Stimulated activated CD4-positive, alpha-beta T cell treated with anti-CD3 and anti-CD28 coated beads, Interleukin-12 subunit alpha, Interleukin-12 subunit beta, amount 100 ng/mL, for 48 hours (primary cell): ENCODE measurements at places on chromosomes 6 and 20.

- no peak for DNase-seq
Measured at GRCh38 chr6:154448448-154449096, 61.9 kb downstream of the CNKSR3 start.

GRCh38 chr6:72032086-72032485 lies 145.7 kb downstream of the RIMS1 start:
- no peak for DNase-seq

DNA sequence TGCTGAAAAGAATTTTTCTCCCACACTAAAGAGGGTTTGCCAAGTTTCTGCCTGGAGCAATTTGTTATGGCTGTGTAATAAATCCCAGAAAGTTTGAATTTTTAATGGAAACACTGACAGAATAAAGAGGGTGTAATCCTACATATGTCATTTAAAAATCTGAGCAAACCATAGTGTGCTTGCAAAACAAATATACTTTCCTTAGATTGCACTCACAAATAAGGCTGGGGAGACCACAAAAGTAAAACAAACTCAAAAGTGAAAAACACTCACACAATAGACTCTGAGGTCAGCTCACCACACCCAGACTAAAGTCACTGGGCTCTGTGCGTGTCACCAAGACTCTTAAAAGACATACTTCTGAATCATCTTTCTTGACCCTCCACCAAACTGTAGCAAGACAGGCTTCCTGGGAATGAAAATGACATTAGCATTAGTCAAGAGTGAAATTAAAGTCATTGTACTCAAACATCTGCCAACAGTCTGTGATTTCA lies 4.8 kb upstream of the ATXN1 start:
- peak; percentile 31 for DNase-seq

- DNase-seq: no peak
Measured at GRCh38 chr20:48958743-48959142, 37.2 kb downstream of the ARFGEF2 start.

DNA sequence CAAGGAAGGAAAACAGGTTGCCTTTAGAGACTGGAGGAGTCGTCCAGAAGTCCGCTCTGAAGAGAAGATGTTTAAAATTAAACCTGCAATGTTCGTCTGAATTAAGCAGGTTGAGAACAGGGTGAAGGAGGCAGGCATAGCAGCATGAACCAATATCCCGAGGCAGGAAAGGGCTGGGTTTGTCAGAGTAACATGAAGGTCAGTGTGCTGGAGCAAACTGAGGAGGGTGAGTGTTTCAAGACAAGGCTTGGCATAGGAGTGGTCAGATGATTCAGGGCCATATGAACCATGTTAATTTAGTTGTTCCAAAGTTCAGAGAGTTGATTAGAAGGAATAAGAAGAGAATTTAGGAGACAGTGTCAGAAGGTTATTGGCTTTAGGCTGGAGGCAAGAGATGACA lies 93.3 kb downstream of the UTRN start:
- no peak for DNase-seq

GRCh38 chr6:116248577-116248976 lies 5.3 kb downstream of the TSPYL4 start:
- DNase-seq: no peak

- no peak for DNase-seq
Measured at GRCh38 chr20:50056951-50057713, 55.8 kb downstream of the UBE2V1 start.

- DNase-seq: no peak
Measured at GRCh38 chr6:134373282-134373922, 55.5 kb upstream of the SGK1 start.

DNA sequence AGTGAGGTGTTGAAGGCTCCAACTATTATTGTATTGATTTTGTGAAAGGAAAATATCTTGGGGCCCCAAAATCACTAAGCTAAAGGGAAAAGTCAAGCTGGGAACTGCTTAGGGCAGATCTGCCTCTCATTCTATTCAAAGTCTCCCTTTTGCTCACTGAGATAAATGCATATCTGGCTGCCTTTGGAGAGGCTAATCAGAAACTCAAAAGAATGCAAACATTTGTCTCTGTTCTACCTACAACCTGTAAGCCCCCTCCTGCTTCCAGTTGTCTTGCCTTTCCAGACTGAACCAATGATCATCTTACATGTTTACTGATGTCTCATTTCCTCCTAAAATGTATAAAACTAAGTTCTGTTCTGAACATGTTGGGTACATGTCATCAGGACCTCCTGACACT lies 125.9 kb downstream of the HTR1B start:
- DNase-seq: no peak

DNA sequence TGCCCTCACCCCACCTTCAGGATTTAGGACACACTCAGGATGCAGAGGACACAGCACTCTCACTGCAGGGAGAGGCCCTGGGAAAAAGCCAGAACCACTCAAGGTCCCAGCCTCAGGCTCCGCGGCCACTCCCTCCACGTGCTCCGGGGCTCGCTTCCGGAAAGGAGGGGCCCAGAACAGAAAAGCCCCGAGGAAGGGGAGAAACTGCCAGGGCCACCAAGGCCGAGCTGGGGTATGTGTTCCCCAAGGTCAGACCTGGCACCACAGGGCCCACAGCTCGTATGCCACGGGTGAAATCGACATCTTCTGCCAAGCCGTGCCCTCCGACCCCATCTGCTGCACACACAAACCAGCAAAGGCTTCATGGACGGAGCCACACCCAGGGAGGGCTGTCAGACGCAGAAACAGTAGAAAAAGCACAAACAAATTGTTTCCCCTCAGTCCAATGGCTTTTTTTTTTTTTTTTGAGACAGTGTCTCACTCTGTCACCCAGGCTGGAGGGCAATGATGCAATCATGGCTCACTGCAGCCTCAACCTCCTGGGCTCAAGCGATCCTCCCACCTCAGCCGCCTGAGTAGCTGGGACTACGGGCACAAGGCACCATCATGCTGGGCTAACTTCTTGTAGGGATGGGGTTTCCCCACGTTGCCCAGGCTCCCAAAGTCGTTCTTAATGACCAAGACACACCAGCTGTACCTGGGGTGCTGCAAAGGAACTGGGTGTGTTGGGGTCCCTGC lies 33.4 kb downstream of the SLC2A4RG start:
- DNase-seq: no peak

GRCh38 chr6:139919107-139920026 lies 544.9 kb upstream of the CITED2 start:
- DNase-seq: no peak

DNA sequence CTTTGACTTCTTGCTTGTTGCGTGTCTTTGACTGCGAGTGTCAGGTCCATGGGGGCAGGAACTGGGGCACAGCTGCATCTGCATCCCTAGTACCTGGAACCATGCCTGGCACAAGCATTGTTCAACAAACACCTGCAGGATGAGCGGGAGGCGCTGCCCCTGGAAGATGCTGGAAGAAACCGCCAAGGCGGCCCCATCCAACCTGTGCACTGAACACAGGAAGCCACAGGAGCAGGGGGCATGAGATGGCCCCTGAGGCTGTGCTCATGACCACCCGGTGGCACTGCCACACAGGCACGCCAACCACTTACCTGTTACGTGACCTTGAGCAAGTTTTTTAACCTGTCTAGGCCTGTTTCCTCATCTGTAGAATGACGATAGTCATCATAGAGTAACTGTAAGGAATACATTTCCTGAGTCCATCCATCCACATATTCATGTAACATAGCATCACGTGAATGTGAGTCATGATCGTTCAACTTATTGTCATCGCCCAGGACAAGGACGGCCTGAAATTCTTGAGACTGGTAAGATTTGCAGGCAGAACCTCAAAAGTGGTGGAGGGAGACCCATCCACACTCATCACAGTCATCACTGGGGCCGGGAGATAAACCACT lies 374.2 kb downstream of the PREX1 start:
- no peak for DNase-seq

DNA sequence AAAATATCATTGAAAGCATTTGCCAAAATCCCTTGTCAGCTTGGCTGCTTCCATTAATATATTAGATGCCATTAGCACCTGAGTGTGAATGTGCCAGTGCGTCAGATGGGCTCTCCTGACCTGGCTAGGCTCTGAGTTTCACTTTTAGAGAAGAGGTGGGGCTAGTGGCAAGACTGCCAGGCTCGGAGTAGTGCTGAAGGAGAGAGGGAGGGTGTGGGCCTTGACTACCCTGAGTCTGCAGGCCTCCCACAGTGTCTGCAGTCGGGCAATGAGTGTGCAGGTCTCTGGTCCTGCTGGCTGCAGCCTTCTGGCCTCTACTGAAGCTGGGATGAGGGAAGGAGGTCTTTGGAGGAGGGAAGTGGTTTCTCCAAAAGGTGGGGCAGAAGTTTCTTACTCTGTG lies 34.6 kb upstream of the PNPLA1 start:
- no peak for DNase-seq

GRCh38 chr20:45772693-45773092 lies 19.0 kb downstream of the WFDC3 start:
- no peak for DNase-seq

GRCh38 chr6:20882014-20882413 lies 347.8 kb downstream of the CDKAL1 start:
- DNase-seq: no peak

- no peak for DNase-seq
Measured at GRCh38 chr6:43870660-43871061, 100.7 kb downstream of the VEGFA start.

DNA sequence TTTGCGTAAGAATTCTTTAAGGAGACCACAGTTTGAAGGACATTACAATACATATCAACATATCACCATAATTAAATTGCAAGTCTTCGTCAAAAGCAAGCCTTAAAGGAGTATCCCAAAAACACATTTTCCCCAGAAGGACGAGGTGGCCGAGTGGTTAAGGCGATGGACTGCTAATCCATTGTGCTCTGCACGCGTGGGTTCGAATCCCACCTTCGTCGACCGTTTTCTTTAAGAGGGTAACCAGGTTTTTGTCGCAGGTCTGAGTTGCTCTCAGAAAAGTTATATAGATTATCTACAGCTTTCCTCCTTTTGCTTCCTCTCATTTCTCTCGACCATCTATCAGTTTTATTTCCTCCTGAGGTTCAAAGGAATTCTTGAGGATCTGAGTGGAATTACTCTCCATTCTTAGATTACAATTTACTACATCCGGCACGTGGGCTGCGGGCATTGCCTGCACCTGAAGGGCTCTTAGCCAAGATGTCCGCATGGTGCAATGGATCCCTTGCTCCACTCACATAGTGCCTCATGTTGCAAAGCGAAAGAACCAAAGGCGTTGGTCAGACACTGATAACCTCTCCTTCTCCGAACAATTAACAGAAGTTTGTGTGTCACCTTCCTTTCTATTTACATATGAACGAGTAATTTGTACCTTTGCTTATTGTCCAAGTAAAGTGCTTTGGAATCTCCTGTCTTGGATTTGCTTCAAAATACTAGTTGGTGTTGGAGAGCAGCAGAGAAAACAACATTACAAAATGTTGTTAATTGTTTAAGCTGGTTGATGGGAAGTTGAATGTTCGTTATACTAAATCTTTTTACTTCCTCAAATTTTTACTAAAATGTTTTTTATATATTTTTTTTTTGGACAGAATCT lies 14.0 kb downstream of the POM121L2 start:
- DNase-seq: peak; percentile 31

DNA sequence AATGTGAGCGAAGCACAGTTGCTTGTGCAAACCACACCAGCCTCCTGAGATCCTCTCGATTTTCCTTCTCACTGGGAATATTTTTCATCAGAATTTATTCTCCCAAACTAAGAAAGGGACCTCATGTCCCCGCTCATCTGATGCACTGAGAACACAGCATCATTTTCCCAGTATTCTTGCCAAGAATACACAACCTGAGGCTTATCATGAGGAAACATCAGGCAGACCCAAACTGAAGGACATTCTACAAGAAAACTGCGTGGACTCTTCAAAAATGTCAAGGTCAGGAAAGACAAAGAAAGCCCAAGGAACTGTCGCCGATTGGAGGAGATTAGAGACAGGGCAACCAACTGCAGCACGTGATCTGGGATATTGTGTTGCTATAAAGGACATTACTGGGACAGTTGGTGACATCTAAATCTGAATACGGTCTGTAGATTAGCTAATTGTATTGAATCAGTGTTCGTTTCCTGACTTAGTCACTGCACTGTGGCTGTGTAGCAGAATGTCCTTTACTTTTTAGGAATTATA lies 72.3 kb downstream of the SNX5 start:
- no peak for DNase-seq

- DNase-seq: no peak
Measured at GRCh38 chr6:99270826-99271225, 78.6 kb downstream of the FAXC start.
